ENCODE measurements at places on chromosomes 11 and 22.

DNA sequence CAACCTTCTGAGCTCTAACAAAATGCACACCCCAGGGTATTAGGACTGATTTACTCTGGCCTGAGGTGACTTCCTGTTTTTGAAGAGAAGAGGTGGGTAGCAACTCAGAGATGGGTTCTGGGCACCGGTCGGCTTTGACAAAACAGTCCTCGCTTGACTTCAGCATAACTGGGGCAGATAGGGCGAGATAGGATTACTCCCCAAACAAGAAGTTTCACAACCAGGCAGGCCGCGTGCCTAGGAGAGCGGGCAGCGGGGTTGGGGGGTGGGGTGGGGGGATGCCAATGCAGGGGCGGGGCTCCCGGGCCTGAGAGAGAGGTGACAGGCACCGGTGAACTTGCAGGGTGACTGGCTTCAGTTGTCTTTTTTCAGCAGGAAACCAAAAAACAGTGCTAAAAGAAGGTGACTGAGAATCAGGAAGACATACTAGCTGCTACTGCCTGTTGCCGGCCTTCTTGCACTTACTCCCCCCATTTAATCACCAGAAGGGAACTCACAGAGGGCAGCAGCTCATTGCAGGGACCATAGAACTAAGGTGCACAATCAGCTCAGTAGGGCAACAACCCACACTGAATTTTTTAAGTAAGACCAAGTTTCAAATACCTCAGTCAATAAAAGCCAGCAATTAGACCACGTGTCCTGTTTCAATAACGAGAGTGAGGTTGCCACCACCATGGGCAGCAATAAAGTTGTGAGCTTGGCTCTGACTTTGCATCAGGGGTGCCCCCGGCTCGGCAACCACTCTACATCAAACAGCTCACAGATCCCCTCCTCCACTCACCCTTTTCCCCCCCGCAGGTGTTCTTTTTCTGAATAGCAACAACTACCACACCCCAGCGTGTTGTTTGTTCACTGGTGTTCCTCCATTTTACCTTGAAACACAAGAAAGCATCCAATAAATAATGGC lies 37.2 kb upstream of the ETS1 start:
- peak; percentile 79 for DNase-seq

GRCh38 chr11:2120359-2121100 lies 18.7 kb downstream of the IGF2 start:
- DNase-seq = no peak

GRCh38 chr11:75635066-75635862 lies 33.6 kb downstream of the MAP6 start:
- DNase-seq = no peak

- DNase-seq = no peak
Measured at GRCh38 chr22:29083933-29084591, 11.2 kb downstream of the KREMEN1 start.

DNA sequence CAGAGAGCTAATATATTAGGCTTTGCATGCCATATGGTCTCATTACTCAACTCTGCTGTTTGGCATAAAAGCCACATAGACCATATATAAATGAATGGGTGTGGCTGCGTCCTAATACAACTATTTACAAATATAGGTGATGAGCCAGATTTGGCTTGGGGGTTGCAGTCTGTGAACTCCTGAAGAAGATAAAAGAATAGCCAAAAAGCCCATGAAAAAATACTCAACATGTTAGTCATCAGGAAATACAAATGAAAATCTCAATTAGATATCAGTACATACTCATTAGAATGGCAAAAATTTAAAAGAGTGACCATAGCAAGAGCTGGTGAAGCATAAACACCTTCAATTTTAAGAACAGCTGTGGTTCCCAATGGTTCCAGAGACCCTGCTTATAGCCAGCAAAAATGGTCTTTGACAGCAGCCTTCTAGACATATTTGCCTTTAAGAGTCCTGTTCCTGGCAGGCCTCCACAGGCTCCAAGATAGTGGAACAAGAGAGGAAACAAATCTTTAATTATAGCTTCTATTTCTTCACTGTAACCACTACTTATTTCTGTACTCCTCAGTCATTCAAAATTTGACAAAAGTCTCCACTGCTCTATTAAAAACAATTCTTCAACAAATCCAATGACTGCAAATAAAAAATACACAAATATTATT lies 16.1 kb downstream of the C2CD3 start:
- no peak for DNase-seq

DNA sequence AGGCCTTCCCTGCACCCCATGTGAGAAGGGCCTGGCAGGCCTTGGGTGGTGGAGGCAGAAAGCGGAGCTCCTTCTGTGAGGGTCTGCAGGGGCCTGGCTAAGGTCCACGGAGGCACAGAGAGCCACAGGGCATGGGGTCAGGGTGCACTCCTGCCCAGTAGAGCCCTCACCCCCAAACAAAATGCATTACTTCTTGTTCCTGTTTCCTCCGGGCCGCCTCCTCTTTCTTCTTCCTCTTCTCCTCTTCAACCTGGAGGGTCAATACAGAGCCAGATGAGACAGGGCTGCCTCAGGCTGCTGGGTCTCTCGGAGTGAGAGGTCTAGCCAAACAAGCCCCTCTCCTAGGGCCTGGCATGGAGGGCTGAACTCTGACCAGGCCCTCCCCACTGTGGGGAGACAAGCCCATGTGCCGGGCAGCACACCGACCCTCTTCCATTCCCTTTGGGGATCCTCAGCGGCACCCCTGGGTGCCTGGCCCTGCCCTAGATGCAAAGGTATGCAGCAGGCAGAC lies 10.3 kb upstream of the NAP1L4 start:
- DNase-seq = no peak

GRCh38 chr11:119144825-119145486 lies 3.9 kb upstream of the ABCG4 start:
- peak; percentile 41 for DNase-seq

DNA sequence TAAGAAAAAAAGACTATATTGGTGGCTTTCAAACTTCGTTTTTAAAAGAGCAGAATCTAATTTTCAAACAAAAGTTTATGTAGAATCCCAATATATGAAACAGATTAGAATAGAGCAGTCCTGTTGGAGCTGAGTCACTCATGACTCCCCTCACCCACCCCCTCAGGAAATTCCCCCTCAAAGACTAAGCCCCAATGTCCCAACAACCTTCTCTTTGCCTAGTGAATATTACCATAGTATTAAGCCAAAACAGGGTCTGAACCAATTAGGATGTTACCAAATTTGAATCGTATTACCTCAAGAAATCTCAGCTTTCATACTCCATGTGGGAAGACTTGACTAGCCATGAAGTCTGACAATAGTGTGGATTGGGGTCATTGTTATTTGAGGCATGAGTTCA lies 7.8 kb upstream of the PIWIL4 start:
- no peak for DNase-seq

- no peak for DNase-seq
Measured at GRCh38 chr11:71437879-71438278, 10.3 kb downstream of the DHCR7 start.

DNA sequence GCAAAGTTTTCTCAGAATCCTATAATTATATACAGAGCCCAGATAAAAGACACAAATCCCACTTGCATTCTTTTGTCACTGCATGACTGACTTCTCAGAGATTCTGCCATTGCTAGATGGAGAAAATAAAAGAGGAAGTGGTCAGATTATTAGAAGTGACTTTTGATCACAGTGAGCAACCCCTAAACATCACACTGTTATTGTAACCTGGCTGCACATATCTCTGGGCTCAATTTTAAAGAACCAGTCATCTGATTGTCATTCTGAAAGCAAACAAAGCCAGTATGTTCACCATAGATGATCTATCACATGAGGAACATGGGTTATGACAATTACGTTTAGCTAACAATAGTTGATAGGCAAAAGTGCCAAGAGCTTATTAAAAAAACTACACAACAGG lies 47.8 kb downstream of the COPB1 start:
- no peak for DNase-seq

GRCh38 chr11:35307221-35307621 lies 112.1 kb downstream of the SLC1A2 start:
- no peak for DNase-seq

- DNase-seq = no peak
Measured at GRCh38 chr11:80432057-80432456, 991.2 kb upstream of the TENM4 start.

GRCh38 chr22:47406180-47406834 lies 643.9 kb downstream of the TBC1D22A start:
- DNase-seq = no peak

DNA sequence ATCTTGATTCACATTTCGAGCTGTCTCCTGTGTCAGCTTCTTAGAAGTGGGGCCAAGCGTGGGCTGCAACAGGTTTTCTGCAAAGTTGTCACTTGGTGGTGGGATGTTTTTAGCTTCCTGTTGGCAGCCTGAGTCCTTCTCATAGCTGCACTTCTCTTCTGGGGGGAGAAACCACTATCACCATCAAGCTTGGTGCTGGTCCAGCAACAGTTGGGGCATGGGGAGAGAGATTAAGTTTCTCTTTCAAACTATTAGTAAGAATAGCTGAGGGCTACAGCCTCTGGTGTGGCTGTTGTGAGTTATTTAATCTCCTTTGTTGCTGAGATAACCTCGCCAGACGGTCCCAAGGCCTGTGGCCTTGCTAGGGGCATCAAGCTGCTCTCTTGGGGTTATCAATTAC lies 123.3 kb upstream of the CRYBB3 start:
- DNase-seq = peak; percentile 43

Data from CD4-positive, alpha-beta T cell treated with Interleukin-10 for 1 hour (primary cell).